ENCODE measurements at places on chromosomes 12 and 14. TPM values are rescaled to one million over a fixed set of nuclear protein-coding genes. Genes with fewer than 3 reads are reported as not detected.

Gene ARMH4
- 0.71 TPM for total RNA-seq

Gene PLEKHD1
- total RNA-seq, result 0.02 TPM

Gene RFLNA
- total RNA-seq, result 0.24 TPM

Gene ADGRD1
- 0.56 TPM for total RNA-seq

Gene DCAF5
- 18.6 TPM for total RNA-seq

Gene CPNE6
- 0.14 TPM for total RNA-seq

Gene SLCO1B3
- 11.8 TPM for total RNA-seq

Gene P2RX7
- not detected for total RNA-seq

Gene SCN8A
- total RNA-seq, result 1.8 TPM

Gene ADAMTS20
- not detected for total RNA-seq

Gene CCDC91
- total RNA-seq, result 27.5 TPM
